ENCODE measurements at places on chromosomes 2 and 18.

DNA sequence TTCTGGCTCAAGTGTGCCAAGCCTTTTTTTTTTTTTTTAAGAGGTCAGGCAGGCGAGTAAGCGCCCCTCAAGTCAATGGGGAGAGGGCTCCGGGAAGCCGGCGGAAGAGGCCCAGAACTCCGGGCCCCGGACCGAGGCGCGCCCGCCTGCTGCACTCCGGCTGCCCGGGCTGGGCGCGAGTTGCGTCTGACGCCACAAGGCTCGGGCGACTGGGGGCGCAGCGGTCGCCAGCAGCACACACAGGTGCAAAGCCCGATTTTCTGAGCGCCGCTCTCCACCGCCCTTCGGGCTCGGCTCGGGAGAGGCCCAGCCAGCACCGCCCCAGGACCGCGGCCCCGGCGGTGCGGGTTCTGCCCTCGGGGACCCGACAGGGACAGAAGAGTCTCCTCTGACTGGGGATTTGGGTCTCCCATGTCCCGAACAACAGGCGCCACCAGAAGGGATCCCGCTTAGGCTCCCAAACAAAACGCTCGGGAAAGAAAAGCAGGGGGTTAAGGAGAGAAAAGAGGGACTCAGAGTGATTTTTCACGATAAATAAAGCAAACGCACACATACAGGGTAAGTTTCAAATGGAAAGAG is 787 bp downstream of the ERBB4 start:
- no peak for DNase-seq

DNA sequence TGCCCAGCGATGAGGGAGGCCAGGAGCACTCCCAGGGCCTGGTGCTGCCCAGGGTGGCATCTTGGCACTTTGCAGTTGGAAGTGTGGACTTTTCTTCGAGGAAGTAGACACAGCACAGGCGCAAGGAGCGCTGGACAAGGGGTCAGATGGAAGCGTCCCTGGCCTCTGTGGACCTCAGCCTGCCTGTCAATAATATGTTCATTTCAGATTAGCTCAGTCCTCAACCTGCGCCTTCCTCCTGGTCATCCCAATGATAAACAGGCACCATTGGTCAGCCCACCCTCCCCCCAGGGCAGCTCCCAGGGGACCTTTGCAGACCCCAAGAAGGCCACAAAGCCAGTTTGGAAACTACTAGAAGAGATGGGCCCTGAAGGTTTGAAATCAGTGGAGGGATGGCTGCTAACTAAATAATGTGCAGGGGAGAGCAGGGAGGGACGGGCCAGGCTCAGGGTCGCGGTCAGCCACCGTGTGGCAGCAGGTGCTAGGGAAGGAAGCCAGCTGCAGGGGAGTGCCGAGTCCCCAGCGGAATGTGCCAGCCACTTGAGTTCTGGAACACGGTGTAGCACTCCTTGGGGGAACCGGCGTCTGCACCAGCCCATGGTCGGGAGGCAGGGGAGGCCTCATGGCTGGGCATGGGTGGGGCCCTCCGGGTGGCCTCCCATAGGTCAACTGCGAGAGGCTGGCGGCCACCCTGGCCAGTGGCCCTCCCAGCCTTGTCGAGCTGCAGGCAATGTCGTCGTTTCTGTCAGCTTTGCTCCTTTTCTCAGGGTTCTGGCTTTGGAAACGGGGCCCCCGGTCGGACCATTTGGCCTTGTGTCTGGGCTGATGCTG is 59.9 kb downstream of the ADI1 start:
- no peak for DNase-seq

DNA sequence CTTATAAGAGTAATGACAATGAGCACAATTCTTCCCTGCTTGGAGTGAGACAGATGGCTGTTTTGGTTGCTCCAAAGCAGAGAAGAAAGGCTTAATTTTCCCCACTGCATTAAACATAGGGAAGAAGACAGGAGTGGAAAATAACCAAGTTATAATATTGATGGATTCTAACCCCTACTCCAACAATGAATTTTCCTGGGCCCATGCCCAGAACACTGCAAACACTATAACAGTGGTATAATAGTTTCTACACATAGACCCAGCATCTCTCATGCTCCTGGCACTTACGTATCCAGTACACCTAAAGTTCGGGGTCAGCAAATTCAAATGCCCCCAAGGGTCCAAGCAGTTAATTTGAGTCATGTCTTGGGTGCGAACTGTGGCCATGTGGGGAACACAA is 613.4 kb downstream of the PLCL1 start:
- no peak for DNase-seq

GRCh38 chr2:200604571-200605255 is 18.9 kb downstream of the AOX1 start:
- DNase-seq, result no peak

DNA sequence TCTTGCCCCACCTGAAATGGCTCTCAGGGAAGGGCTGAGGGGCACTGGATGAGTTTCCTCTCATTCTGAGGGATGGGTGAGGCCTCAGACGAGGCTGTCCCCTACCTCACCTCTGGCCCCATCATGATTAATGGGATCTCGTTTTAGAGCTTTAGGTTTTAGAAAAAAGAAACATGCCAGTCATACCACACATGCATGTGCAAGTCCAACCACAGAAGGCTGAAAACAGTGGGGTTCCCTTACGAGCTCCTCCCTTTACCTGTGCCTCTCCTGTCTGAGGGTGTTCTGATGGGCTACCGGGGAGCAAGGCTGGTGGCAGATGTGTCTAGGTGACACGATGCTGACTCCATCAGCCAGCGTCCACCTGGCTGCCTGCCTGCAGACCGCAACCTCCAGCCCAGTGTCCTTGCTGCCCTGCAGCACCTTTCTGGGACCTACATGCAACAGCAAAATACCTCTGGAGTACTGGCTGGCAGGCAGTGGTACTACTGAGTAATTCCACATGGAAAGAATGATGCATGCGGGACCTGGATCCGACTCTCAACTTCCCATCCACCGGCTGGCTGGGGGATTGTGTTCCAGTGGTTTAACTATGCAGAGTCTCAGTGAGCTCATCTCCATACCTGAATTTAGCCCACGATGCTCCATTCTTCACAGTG is 9.1 kb upstream of the LYPD6B start:
- DNase-seq, result no peak

DNA sequence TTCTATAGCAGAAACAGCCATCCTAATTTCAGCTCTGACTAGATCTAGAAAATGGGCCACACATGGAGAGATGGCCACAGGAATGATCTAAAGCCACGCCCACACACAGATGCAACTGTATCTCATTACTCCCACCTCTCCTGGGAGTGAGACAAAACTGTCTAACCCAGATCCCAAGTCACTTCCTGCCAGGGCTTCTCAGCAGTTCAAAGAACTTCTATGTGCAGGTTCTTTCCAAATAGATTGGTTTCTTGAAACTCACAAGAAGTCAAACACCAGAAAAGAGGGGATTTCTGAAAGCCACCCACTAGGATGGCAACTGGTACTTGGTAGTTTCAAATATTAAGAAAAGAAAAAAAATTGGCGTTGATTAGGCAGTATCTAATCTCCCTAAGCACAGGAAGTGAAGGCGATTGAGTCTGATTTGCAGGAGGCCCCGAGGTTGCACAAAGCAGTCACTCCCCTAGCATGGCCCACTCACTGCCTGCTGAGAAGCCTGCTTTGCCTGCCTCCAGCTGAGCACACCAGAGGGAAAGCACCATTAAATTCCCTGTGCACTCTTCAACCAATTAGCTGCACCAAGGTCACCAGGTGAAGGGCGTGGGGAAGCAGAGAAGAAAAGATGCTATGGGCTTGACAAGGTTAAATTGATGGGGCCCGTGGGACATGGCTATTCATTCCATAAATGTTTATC is 51.1 kb downstream of the PAPOLG start:
- DNase-seq, result no peak

All from NCI-H1930 (cell line).